ENCODE measurements at places on chromosomes 7 and 10.

GRCh38 chr10:77431209-77431611 lies 206.4 kb downstream of the KCNMA1 start:
- no peak for DNase-seq

- DNase-seq: no peak
Observed at GRCh38 chr7:27176962-27177794, 3.1 kb upstream of the HOXA10 start.

DNA sequence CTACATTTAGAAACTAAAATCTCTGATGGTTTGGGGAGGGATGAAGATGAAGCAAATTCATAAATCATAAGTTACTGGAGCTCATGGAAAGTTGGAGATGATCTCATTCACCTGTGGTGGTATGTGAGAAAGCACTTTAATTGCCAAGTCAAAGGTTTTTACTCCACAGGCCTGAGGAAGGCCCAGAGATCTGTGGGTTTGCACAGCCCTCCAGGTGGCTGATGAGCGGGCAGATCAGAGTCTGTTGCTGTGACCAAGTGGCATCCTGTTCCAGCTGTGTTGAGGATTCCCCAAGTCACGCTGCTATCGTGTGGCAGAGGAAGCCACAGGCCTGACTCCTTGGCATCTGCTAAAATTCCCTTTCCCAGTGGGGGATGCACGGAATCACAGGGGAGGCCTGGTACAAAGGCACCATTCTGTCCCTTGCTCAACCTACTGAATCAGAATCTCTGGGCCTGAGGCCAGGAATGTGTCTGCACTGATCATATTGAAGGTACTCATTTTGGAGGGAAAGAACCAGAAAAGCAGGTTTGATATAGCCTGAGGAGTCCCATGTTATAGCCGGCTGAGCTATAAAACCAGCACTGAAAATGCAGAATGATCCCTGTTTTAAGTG lies 19.7 kb upstream of the DDC start:
- DNase-seq: no peak

DNA sequence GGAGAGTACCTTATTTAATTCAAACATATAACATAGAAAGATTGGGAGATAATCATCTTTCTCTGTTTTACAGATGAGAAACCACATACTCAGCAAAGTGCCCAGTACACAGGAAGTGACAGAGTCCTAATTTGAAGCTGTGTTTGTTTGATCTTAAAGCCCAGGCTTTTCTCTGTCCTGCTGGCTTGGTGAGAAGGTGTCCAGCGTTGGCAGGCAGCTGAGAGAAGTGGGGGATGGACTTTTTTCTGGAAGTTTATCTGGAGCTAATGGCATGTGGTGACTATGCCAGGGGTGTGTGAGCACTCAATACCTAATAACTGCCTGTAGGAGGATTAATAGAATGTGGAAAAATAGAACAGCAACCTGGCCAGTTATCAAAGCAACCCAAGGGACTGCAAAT lies 60.8 kb downstream of the NPSR1 start:
- no peak for DNase-seq

GRCh38 chr7:96397936-96398598 lies 76.2 kb upstream of the SLC25A13 start:
- no peak for DNase-seq

DNA sequence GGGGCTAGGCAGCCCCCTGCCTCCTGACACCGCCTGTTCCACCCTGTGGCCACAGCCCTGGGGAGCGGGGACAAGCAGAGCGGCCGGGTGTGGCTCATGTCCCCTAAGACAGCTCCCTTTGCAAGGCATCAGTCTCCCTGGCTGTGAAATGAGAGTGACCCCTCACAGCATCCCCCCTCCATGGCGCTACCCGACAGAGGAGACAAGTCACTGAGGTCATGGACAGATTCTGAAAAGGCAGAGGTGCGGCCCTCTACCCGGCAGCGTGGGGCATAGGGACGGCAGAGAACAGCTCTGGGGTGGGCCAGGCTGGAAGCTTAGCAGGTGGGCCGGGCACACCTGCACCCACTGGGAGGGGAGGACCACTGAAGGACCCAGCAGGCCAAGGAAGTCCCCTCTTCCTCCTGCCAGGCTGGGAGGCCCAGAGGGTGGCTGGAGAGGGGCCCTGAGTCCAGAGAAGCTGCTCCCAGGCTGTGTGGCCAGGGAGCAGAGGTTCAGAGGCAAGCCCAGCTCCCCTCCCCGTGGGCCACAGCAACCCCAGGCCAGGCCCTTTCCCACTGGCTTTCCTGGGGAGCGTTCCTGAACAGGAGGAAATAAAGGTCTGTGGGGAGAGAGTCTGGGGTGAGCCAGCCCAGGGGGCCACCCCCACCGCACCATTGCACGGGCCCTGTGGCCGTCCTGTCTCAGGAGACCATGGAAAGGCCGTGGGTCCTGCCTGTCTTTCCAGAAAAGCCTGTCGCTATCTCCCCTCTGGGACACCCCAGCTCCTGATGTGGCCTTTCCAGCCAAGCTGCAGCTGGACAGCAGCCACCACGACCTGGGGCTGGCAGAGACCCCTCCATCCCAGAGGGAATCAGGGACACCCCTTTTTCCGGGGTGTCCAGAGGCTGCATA lies 1.7 kb downstream of the ADAP1 start:
- no peak for DNase-seq

DNA sequence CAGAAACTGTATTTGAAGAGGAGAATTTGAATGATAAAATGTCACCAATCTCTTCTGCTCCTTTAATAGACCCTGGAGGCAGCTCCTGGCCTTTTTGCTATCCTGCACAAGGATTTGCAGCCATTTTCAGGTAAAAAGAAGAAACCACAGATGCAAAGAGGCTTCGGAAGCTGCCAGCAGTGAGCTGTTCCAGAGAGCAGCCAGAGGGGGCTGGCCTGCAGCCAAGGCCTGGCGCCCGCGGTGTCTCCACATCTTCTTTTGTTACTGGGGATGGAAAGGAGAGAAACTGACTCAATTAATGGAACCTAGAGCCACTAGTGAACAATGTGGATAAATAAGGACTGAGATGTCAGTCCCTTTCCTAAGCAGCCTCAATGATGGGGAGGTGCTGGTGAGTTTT lies 23.9 kb upstream of the GPR26 start:
- no peak for DNase-seq

- DNase-seq: no peak
Observed at GRCh38 chr10:76902949-76903348, 734.7 kb downstream of the KCNMA1 start.

DNA sequence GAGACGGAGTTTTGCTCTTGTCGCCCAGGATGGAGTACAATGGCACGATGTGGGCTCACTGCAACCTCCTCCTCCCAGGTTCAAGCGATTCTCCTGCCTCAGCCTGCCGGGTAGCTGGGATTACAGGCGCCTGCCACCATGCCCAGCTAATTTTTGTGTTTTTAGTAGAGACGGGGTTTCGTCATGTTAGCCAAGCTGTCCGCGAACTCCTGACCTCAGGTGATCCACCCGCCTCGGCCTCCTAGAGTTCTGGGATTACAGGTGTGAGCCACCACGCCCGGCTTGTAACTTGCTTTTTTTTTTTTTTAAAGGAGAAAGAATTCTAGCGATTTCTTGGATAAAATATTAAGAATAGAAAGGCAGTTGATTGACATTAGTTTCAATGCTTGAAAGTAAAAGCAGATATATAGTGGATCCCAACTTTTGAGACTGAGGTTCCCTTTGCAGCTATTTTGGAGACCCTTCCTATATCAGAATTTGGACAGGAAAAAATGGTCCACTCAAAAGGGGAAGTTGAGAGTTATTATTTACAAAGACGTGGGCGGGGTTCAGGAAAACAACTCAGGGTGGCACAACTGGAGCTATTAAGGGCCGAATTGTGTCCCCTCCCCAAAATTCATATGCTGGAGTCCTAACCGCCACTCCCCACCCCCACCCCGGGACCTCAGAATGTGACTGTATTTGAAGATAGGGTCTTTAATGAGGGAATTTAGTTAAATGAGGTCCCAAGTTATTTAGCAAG lies 1.3 kb upstream of the ERCC6 start:
- no peak for DNase-seq

DNA sequence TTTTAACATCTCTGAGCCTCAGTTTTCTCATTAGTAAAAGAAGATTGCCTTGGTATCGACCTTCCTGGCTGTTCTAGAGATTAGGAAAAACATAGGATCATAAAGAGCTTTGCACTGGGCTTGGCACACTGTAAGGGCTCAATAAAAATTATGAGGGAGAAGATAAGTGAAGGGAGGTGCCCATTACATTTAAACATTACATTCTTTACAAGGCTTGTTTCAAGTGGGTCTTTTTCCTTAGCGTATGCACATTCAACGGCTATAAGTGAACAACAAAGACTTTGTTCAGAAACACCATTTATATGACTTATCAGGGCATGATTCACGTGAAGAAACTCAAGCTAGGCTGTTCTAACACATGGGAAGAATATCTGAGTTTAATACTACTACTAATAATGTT lies 351.9 kb upstream of the NPVF start:
- DNase-seq: no peak

- no peak for DNase-seq
Observed at GRCh38 chr7:45103958-45104843, 7.3 kb downstream of the TBRG4 start.

DNA sequence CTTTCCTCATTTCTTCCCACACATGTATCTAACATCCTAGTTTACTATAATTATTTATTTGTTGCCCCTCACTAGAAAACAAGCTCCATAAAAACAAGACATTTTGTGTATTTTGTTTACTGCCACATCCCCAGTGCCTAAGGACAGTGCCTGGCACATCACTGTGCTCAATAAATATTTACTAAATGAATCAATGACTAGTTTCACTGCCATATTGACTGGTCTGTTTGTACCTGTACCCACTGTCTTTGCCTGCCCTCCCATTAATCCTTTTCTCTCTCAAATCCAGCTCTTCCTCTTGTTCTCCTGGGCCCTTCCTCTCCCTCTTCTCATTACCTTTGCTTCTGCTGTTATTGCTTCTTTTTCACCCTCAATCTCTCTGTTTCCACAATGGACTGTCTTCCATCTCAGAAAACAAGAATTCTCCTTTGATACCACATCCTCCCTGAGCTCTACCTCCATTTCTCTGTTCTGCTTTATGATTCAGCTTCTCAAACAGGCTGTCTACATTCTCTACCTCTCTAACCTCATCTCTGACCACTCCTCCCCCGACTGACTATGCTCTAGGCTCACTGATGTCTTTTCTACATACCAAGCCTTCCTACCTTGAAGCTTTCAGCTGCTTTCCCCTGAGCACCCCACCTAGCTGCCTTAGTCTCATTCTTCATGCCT lies 8.3 kb upstream of the FAM133B start:
- no peak for DNase-seq

DNA sequence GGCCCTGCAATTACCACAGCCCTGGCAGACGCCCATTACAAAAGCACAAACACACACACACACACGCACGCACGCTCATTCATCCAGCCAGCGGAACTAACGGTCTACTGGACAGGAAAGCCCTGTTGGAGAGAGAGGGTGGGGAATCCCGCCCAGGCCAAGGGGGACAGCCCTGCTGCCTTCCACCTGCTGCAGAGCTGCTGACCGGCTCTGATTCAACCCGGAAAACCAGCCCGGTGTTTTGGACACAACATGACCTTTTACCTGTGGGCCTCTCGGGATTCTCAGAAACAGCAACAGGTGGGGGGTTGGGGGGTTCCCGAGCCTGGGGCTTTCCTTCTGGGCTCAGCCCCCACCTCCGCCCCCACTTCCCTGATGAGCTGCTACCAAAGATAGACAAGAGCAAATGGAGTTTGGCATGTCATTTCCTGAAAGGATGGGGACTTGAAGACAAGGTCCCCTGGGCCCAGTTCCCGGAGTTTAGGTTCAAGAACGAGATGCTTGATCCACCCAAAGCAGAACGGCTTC lies 18.5 kb upstream of the SERPINE1 start:
- peak; percentile 83 for DNase-seq

Measured in pulmonary artery endothelial cell (primary cell).